ENCODE measurements at places on chromosomes 3 and 15. TPM values are rescaled to one million over a fixed set of nuclear protein-coding genes. Genes with fewer than 3 reads are reported as not detected.

HPS3 gene
- 26.5 TPM for total RNA-seq

NR1I2 gene
- not detected for total RNA-seq

XPC gene
- total RNA-seq: 42.0 TPM

CACNA1D gene
- not detected for total RNA-seq

RUVBL1 gene
- 101 TPM for total RNA-seq

RASGRF1 gene
- 5.2 TPM for total RNA-seq

SPINK8 gene
- not detected for total RNA-seq

SLC9C1 gene
- total RNA-seq: not detected

ISLR2 gene
- total RNA-seq: not detected

OR5H1 gene
- total RNA-seq: not detected

BCHE gene
- 5.8 TPM for total RNA-seq

MUC4 gene
- total RNA-seq: not detected

ZNF660 gene
- total RNA-seq: 0.29 TPM

XYLB gene
- total RNA-seq: 2.0 TPM

CP gene
- not detected for total RNA-seq

HRG gene
- total RNA-seq: not detected

CLDN16 gene
- total RNA-seq: 0.35 TPM

LARP6 gene
- 109 TPM for total RNA-seq

OPA1 gene
- total RNA-seq: 41.2 TPM

POU1F1 gene
- total RNA-seq: not detected

ZDHHC19 gene
- not detected for total RNA-seq

IL17RB gene
- not detected for total RNA-seq

GOLGA8J gene
- total RNA-seq: not detected

POMGNT2 gene
- total RNA-seq: 17.2 TPM

GOLGA6B gene
- not detected for total RNA-seq

STX19 gene
- not detected for total RNA-seq

IDH3A gene
- total RNA-seq: 49.9 TPM
